ENCODE measurements at places on chromosomes 3 and 15.

DNA sequence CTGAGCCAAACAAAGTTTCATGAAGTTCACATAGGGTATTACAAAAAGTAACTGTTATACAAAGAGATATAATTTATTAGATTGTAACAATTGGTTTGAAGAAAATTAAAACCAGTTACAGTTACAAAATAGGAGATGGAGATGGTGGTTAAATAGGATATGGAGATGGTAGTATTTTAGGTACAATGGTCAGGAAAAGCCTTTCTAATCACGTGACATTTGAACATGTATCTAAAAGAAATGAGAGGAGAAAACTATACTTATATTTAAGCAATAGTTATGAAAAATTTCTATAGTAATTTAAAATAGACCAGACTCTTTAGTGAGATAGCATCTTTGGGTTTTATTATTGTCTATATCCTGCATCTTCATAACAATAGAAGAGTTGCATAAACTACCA, 312.9 kb downstream of the RBMS3 start:
- DNase-seq: no peak

GRCh38 chr3:65858749-65859148, 180.0 kb downstream of the MAGI1 start:
- DNase-seq: no peak

DNA sequence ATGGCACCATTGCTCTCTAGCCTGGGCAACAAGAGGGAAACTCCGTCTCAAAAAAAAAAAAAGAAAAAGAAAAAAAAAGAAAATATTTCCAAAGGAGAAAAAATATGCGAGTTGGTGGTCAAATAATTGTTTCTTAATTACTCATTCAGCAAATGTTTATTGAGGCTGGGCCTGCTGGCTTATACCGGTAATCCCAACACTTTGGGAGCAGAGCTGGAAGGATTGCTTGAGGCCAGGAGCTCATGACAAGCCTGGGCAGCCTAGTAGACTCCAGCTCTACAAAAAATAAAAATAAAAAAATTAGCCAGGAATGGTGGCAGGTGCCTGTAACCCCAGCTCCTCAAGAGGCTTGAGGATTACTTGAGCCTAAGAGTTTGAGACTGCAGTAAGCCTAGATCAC, 4.1 kb downstream of the KNL1 start:
- DNase-seq: no peak

DNA sequence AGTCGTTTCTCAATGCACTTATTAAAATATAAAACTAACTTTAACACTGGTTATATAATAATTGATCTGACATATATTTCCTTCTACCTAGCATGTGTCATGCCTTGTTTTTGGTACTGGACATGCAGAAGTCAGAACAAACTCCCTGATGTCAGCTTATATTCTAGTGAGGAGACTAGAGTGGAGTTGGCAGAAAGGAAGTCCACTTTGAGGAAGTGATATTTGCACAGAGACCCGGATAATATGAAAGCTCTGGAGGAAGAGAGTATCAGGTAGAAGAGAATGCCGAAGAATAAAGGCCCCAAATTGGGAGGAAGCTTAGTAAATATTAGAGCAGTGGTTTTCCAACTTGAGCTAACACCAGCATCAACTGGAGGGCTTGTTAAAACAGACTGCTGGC, 24.6 kb upstream of the ZNF280D start:
- DNase-seq: no peak

- no peak for DNase-seq
Measured at GRCh38 chr3:160105907-160106584, 117.4 kb downstream of the IL12A start.

- no peak for DNase-seq
Measured at GRCh38 chr3:21847005-21847404, 96.0 kb upstream of the ZNF385D start.

DNA sequence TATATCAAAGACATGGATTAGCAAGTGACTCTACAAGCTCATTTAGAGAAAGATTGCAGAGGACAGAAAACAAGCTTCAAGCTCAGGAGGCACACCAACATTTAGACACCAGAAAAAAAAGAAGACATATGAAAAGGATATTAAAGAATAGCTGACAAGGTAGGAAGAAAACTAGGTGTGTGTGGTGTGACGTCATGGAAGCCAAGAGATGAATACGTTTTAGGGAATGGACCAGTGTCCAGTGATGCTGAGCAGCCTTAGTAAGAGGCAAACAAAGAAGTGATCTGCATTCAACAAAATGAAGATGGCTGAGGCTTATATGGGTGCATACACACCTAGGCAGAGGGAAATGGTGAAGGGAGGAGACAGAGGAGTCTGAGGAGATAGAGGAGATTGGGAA, 377.4 kb downstream of the ROBO1 start:
- DNase-seq: no peak

DNA sequence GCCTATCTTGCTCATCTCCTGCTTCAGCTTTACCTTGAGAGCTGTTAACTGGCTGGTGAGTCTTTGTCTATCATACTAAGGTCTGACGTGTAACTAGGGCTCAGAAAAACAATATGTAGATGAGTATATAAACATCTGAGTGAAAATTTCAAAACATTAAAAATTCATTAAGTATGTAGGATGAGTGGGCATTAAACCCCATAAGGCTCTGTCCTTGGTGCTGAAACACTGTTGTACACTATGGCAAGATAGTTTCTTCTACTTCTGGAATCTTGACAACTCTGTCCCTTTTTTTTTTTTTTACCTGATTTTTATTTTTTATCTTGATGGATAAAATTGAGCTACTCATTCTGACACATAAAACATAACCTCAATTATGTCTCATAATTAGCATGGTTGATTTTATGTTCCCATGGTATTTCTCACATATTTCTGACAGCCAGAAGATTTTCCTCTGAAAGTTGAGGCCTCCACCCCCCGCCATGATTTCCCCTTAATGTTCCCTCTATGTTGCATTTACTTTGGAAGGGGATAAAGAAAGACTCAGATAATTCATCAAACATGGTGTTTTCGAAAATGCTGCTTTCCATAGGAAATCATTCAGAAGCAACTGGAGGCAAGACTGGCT, 54.3 kb downstream of the DGKG start:
- DNase-seq: no peak

DNA sequence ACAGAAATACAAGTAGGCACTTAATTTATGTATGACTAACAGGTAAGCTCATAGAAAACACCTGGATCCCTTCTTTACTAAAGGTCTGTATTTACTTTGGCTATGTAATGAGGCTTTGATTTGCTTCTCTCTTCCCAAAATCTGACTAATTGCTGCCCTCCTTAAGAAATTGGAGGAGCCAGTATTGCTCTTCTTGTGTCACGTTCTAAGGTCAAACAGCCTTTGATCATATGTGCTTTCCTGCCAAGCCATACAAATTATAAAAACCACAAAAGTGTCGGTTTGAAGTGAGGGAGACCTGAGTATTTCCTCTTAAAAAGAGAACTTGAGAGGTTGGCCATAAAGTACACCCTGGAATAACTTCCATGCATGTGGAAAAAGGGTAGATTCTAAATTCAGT, 112.1 kb upstream of the MB21D2 start:
- no peak for DNase-seq

DNA sequence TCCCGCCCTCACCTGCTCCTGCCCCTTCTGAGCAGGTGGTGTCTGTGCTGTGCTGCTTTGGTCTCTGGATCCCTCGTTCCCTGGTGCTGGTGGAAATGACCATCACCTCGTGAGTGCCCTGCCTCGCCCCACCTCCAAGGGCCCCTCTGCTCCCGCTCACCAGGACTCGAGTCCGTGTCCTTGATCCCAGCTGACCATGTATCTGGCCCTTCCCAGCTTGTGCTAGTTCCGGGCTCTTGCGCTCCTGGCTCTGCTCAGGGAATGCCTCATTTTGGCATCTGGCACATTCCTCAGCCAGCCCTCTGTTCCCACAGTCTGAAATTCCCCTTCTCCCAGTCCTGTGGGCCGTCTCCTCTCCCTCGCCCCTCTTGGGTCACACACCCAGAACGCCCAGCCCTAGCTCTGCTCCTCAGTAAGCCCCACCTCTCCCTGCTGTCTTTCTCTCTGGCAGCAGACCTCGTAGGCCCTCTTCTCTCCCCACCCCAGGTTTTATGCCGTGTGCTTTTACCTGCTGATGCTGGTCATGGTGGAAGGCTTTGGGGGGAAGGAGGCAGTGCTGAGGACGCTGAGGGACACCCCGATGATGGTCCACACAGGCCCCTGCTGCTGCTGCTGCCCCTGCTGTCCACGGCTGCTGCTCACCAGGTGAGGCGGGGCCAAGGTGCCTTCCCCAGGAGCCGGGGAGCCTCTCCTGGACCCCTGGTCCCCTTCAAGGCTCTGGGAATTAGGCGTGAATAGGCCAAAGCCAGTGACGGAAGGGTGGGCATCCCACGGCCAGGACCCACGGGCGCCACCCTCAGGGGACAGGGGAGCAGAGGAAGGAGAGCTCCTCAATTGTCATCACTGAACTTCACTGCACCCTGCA, 11.5 kb downstream of the SLC51A start:
- DNase-seq: no peak

GRCh38 chr3:195613468-195614069, 29.8 kb upstream of the APOD start:
- no peak for DNase-seq

DNA sequence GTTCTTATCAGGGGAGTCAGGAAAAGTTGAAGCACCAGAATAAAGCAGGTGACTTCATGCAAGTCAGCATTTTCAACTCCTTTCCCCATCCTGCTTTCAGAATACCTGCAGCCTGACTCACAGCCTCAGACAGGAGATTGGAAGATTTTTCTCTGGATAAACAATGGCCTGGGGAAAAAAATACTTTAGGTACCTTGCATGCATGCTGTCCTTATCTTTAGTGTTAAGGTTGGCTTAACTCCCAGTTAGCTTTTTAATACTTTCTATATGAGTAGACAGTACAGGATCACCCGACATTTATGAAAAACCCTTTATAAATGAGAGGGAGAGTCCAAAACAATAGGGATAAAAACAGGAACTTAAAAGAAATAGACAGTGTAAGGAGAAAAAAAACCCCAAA, 53.6 kb downstream of the PAK2 start:
- no peak for DNase-seq

DNA sequence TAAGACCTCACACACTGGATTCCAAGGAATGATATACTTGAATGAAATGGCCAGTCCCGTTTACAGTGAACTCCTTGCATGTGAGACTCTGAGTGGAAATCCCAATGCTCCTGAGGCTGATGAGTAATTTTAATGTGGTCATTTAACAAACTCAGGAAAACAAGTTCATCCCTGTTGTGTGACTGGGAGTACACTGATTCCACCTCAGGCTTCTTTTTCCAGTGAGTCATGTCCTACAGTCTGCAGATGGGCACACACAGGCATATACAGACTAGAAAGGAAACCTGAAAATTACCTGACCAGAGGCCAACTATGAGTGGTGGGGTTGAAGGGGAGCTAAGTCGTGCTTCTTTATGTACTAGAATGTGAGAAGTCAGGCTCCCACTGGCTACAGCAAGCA, 5.8 kb downstream of the SQOR start:
- no peak for DNase-seq

GRCh38 chr3:37094636-37095035, 79.7 kb downstream of the LRRFIP2 start:
- no peak for DNase-seq

DNA sequence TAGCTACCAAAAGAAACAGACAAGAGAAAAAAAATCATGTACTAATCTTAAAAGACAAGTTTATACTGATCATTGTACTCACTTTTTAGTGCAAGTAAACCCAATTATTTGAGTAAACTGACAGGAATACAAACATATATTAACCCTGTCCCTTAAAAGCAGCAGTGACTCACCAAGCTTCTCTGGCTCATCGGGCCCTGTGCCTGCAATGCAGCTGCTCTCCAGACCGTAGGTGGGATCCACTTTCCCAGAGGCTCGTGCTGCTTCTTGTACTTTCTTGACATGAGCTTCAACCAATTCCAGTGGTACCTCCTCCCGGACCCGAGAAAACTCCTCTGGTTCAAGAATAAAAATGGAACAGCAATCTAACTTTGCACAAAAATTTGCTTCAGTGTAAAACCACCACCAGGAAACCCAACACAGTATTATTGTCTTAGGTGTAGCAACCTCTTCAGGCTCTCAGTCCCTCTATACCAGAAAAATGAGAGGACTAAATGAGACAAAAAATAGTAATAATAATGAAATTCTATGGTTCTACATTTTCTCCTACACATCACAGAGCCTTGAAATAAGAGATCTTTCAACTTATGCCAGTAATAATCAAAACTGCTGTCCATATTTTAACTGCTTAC, 82.6 kb upstream of the CSPG5 start:
- no peak for DNase-seq

DNA sequence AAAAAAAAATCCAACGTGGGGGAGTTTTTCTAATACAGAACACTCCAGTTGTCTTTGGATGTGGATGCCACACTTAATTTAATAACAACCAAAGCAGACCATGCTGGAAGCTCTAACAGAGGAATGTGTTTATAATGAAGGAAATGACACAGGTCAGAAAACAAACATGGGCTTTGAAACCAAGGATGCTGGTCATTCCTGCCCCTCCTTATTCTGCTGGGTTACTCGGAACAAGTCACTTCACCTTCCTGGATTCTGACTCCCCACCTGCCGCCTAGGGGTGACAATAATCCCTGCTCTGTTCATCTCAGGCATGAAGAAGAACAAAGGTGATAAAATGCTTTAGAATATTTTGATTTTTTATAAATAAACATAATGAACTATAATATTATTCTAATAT, 240.9 kb upstream of the ADAMTS9 start:
- no peak for DNase-seq

DNA sequence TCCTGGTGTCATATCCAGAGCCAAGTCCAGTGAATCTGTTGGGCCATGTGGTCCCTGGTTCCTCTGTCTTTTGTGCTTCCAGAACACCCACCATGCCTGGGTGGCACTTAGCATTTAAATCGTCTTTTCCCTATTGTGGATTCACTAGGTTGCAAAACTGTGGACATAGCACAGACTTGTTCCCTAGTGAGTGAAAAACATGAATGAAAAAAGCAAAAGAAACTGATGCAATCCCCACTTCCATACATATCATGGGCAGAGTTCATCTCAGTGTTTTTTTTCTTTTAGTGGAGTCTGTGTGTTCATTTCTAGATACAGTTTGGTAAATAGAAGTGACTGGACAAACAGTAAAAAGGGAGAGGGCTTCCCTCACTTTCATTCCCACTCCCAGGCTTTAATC, 170.5 kb downstream of the SLCO3A1 start:
- DNase-seq: no peak

DNA sequence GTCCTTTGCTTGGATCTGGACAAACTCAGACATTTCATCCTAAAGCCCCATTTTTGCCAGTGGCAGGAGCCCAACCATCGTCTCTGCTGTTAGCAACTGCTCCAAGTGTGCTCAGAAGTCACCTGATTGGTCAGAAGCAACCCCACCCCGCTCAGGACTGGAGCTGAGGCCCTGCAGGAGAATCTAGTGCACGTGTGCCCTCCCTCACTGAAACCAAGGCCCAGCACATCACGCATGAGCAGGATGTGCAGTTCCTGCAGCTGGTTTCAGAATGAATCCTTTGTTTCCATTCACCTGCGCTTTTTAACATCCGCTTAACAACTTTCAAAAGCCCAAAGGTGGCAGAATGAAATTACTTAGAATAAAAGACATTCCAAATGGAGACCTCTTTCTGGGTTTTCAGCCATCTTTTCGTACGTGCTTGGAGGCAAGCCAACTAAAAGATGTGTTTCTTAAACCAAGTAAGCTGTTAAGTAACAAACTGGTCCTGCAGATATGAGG, 81.2 kb downstream of the SRGAP3 start:
- no peak for DNase-seq

GRCh38 chr3:14798231-14798630, 20.5 kb upstream of the FGD5 start:
- no peak for DNase-seq

GRCh38 chr3:130795396-130795795, 48.8 kb upstream of the PIK3R4 start:
- no peak for DNase-seq

GRCh38 chr3:140850210-140850955, 91.3 kb upstream of the SLC25A36 start:
- DNase-seq: no peak

GRCh38 chr3:24037971-24038370, 92.9 kb downstream of the NR1D2 start:
- no peak for DNase-seq
